ENCODE measurements at places on chromosomes 11 and 22. TPM values are rescaled to one million over a fixed set of nuclear protein-coding genes. Genes with fewer than 3 reads are reported as not detected.

The PRR5L gene
- total RNA-seq = 10.4 TPM

The SLC35C1 gene
- total RNA-seq = 32.5 TPM

The CENPM gene
- 33.9 TPM for total RNA-seq

The OR52E8 gene
- total RNA-seq = not detected

The ASCL2 gene
- total RNA-seq = not detected

The CARD18 gene
- not detected for total RNA-seq

The LMO1 gene
- total RNA-seq = 3.3 TPM

The SPTBN2 gene
- total RNA-seq = 11.2 TPM

The FIBIN gene
- total RNA-seq = not detected

The ZDHHC5 gene
- 74.7 TPM for total RNA-seq

The SERPING1 gene
- 1.7 TPM for total RNA-seq

The SCN2B gene
- total RNA-seq = not detected

The GUCY1A2 gene
- 0.07 TPM for total RNA-seq

The CLDN5 gene
- total RNA-seq = not detected

The ST14 gene
- total RNA-seq = 0.56 TPM

The CSF2RB gene
- total RNA-seq = not detected

The UBQLN3 gene
- total RNA-seq = not detected

The TTLL8 gene
- total RNA-seq = not detected

The ISX gene
- total RNA-seq = not detected

The CLMP gene
- total RNA-seq = 26.8 TPM

The LARGE2 gene
- total RNA-seq = 2.6 TPM

The ENTHD1 gene
- total RNA-seq = not detected

The ADORA2A gene
- total RNA-seq = 1.4 TPM

The SYCE3 gene
- 0.58 TPM for total RNA-seq

The SAAL1 gene
- 35.1 TPM for total RNA-seq

The CLCF1 gene
- total RNA-seq = 45.1 TPM

The MMP13 gene
- not detected for total RNA-seq

The MYO7A gene
- total RNA-seq = 1.1 TPM

The OR51Q1 gene
- not detected for total RNA-seq

The SLCO2B1 gene
- 4.0 TPM for total RNA-seq

The MOGAT2 gene
- total RNA-seq = not detected

The TBX10 gene
- total RNA-seq = not detected

The JAML gene
- not detected for total RNA-seq

The TPBGL gene
- total RNA-seq = 0.15 TPM

All from A549 treated with RU486 at 1 μM for 4 hours (cell line).